ENCODE measurements at places on chromosomes 12 and 14.

DNA sequence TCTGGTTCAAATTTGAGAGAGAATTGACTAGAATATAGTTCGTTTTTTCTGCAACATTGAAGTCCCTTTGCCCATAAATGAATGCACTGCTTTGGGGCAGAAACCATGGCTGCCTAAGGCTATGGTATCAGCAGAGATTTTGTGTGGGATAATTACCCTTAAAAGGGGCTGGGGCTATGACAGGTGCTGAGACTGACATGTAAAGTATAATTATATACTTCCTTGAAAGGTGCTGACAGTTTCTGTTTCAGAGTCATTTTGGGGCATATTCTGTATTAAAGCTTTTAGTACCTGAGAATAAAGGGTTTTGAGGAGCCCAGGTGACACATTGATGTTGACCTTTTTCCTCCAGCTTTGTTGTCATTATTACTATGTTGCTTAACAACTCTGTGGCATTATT, 150.3 kb upstream of the PTPRQ start:
- no peak for DNase-seq

DNA sequence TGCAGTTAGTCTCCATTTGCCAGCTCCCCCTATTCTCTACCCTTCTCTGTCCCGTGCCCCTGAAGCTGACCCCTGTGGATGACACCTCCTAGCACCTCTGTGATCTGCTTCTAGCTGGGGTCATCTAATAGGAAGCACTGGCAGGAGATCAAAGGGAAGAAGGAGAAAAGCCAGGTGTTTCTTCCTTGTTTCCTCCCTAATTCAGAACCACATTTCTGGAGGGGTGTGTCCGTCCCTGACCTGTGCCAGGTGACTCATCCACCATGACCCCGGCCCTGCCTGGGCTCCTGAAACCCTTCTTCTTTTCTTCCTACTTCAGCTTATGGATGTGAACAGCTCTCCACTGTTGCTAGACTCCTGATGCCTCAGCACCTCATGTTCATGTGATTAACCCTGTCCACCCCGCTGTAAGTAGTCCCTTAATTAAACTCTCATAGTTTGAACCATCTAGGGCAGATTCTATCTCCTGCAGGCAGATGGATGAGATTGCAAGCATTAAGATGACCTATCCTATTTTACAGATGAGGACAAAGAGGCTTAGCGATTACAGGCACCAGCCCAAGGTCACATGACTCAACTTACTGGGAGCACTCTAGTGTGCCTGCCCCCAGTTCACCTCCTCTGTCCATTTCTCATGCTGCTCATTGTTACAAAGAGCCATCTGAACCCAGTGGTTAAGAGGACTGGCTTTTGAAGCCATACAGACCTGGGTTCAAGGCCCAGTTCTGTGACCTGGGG, 770.5 kb downstream of the MED13L start:
- DNase-seq: no peak

- DNase-seq: no peak
These were observed 286.3 kb downstream of the NUAK1 start for GRCh38 chr12:105852496-105852895.

DNA sequence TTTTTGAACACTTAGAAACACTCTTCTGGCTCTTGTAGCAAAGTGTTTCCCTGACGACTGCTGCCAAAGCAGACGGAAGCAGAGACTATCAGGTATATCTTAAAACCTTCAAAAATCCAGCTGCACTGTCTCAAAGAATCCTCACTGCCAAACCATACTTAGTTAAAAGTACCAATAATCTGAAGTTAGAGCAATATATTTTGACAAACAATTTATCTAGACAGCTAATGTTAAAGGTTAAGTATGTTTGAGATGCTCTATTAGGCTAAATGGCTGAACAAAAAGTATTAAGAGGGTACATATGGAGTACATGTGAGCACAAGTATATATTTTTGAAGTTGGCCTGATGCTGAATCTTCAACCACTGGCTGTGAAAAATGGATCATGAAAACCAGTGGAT, 331.9 kb upstream of the DIO2 start:
- no peak for DNase-seq

DNA sequence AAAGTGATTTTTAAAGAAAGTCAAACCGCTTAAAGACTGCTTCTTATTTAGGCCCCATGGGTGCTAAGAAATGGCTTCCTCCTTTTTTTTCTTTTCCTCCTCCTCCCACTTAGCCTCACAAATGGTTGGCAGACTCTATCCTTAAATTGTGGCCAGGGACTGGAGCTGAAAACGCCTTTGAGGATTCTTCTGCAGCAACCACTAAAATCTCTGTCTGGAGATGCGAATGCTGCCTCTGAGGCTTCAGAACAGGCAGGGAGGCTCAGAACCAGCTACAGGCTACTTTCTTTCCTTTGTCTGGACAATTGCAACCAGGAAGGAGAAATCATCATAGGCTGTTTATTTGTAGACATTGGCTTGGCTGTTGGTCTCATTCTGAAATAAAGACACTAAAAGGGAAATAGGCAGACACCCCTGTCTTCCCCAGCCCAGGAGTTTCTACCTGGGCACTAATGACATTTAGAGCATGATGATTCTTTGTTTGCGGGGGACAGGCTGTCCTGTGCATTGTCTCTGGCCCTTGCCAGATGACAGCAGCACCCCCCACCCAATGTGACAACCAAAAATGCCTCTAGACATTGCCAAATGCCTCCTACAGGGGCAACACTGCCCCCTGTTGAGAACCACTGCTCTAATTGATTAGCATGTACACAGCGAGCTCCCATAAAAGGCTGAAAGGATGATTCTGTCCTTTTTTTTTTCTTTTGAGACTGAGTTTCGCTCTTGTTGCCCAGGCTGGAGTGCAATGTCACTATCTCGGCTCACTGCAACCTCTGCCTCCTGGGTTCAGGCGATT, 50.3 kb downstream of the MAP1LC3B2 start:
- DNase-seq: peak; percentile 70

DNA sequence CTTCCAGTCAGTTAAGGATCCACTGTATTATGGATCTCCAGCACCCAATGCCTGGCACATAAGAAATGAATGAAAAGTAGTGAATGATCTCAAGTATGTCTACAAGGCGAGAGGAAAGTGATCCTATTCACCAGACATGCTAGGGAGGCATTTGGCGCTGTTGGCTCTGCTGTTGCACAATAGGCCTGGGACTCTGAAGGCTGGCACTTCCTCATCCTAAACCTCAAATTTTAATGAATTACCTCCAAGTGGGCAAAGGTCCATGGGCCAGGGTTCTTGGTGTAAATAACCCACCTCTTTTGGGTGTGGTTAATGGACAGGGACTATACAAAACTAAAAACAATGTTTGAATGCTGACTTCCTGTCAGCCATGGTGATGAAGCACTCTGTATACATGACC, 173.4 kb upstream of the PZP start:
- no peak for DNase-seq

- no peak for DNase-seq
These were observed 26.8 kb upstream of the APOF start for GRCh38 chr12:56389412-56389811.

DNA sequence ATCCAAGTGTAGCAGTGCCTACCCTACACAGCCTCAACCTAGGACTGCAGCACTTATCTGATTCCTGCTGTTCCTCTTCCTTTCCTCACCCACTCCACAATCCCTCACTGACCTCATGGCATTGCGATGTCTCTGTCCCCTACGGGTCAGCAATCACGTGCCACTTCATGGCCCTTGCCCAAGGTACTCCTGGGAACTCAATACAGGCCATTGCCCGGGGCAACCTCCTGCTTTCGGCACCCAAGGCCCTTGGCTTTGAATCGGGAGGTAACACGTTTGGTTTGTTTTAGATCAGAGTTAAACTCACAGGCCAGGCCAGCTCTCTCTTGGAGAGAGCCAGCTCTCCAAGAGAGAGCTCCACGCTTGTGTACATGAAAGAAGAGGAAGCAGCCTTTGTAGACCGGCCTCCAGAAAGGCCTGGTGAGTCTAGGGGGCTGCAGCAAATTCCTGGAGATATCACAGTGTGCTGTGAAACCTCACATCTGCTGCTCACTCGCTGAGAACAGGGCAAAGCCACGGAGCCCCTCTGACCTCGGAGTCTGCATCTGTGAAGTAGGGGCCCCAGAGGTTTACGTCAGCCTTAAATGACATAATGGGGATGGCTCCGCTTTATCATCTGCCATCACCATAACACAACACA, 12.2 kb downstream of the CLMN start:
- DNase-seq: no peak

- DNase-seq: no peak
These were observed 67.7 kb upstream of the PTHLH start for GRCh38 chr12:28040246-28040645.

GRCh38 chr14:100541621-100542560, 45.3 kb downstream of the BEGAIN start:
- DNase-seq: no peak

DNA sequence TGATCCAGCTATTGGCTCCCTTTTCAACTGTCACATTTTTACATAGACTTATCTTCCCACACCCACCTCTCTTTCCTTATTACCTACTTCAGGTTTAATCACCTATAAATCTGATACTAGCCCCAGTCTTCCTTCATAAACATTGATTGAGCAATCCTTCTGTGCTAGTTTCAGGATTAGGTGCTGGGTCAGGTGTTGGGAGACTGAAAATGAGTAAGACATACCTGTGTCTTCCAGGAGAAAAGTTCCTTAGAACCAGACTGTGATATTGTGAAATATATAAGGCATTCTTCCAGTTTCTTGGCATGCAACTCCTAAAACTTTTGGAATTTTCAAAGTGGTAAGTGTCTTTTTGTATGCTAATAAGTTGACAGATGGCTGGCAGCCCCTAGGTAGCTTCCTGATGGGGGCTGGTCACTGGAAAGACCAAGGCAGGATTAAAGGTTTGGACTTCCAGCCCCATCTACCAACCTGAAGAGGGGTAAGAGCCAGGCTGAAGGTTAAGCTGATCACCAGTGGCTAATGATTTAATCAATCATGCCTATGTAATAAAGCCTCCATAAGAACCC, 4.6 kb downstream of the ANO6 start:
- DNase-seq: no peak

GRCh38 chr14:89899917-89900663, 54.4 kb downstream of the EFCAB11 start:
- peak; percentile 27 for DNase-seq

DNA sequence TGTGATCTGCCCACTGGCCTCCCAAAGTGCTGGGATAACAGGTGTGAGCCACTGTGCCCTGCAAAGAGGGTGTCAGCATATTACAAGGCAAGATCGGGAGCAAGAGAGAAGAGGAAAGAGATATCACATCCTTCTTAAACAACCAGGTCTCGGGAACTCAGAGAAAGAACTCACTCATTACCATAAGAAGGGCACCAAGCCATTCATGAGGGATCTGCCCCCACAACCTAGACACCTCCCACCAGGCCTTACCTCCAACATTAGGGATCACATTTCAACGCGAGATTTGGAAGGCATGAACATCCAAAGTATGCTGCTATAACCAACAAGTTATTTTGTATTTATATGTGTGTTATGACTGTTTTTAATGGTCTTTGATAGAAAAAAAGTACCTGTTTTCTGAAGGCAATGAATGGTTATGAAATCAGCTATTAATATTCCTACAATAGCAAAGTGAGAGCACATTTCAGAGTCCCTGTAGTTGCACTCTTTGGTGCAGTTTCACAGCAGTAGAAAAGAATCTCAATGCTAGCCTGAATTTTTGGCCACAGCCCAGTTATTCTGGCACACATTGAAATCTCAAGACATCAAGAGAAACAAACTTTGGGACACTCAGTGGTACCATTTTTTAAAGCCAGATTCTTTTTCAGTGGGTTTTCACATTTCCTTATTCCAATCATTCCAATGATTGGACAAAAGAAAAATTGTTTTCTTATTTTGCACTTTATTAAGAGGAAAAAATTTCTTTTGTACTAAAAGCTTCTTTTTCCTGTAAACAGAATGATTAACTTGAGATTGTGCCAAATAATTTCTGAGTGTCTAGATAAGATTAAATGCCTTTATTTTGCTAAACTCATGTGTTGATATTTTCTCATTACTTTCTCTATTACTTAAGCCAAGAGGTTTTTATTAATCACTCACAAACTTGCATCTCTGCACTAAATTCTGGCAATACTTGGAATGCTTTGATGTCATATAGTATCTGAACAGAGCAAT, 582.6 kb upstream of the ATP2B1 start:
- no peak for DNase-seq

DNA sequence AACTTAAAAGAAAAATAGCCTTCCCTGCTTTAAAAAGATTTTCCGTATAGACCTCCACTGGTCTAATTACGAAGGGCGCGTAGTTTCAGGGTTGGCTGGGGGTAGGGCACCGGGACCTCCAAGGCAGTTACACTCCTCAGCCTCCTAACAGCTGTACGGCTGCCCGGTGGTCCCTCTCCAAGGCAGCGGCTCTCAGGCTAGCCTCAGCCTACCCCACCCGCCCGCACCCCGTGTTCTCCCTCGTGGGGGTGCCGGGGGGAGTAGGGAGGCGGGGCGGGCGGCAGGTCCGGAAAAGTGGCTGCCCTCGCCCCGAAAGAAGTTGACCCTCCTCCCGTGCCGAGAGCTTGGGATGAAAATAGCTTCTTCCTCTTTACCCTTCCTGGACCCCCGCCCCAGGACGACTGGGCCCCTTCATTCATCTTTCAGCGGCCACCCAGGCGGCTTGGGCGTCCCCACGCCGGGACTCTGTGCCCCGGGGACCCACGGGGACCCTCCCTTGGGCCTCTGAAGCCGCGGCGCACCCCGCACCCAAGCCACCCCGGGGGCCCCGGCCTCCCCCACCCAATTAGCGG, 991 bp upstream of the RCOR1 start:
- DNase-seq: peak; percentile 21

Measured in SK-MEL-5 (cell line).